ENCODE measurements at places on chromosomes 5 and 9.

DNA sequence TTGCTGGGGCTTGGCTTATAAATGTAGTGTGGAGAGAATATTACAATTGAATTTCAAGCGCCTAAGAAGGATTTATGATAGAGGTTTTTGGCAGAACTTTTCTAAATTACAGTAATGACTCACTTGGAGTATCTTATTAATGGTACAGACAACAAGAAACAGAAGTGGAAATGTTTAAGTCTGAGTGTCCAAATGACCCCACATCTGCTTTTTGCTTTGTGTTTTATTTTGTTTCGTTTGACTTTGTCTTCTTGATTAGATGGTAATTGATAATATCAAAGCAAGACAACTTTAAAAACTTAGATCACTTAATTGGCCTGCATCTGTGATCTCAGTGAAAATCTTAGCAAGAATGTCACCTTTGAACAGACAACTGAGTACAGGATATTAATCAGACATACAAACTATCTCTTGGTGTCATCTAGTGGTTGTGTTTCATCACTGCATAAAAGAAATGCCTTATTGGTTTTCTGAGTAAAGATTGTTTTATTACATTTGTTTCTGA lies 577.4 kb downstream of the ISL1 start:
- DNase-seq, result no peak

DNA sequence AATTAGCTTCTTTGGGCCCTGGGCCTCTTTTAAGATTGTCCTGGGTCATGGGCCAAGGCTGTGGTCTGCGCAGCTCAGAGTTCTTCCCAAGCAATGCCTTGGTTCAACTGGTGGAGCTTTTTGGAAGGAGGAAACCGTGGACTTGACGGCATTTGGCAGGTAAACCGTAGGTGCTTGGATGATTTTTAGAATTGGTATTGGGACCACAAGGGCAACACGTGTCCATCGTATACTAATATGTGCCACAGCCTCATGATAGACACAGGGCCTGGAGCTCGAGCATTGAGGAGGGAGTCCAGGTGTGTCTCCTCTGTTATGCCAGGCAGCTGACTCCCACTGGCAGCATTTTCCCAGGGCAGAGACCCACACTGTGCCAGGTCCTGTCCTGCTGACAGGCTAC lies 120.9 kb upstream of the PITX1 start:
- DNase-seq, result no peak

DNA sequence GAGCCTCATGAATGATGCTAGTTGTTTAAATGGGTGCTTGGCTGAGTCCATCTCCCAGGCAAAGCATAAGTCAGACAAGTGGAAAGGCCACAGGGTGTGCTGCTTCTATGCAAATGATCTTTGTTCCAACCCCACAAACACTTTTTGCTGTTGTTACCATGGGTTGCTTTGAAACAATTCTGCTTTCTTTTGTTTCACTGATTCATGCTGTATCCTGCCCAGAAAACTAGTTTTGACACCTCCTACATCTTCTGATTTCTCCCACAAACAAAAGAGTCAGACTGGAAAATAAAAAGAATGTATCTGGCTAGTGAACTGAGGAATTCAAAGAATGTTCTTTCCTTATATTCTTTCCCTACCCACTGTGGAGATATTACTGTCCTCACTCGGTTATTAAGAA lies 298.6 kb downstream of the DIRAS2 start:
- no peak for DNase-seq

DNA sequence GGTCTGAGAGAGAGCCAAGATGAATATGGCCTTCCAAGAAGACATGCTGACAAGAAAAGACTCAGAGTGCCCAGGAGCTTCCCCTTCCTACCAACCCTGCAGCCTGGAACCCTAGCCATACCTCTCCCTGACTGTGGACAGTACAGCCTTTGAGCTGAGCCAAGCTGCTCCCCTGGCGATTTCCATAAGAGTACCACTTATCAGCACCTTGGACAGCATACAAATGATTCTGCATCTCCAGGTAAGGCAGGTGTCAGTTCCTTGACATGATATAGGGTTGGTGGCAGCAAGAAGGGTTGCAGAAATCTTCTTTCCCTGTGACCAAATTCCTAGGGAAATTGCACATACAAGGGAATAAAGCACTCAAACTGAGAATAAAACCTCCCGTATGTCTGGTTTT lies 58.3 kb downstream of the MFAP3 start:
- no peak for DNase-seq

GRCh38 chr9:98538626-98539031 lies 170.1 kb downstream of the GABBR2 start:
- DNase-seq, result no peak

DNA sequence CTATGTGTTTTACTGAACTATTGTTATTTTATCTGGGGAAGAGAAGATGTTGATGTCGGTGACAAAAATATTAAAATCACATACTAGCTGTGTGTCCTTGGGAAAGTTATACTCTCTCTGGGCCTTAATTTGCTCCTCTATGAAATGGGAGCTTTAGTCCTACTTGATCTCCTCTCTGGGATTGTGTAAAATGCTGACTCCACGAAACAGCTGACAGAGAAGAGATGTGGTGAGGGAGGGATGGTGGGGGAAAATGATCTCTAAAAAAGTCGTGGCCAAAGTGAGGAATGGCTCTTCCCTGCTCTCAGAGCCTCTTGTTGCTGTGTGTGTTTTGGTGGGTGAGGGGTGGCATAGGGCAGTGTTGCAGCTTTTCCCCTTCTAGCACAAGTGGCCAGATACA lies 173.7 kb downstream of the MELK start:
- no peak for DNase-seq

DNA sequence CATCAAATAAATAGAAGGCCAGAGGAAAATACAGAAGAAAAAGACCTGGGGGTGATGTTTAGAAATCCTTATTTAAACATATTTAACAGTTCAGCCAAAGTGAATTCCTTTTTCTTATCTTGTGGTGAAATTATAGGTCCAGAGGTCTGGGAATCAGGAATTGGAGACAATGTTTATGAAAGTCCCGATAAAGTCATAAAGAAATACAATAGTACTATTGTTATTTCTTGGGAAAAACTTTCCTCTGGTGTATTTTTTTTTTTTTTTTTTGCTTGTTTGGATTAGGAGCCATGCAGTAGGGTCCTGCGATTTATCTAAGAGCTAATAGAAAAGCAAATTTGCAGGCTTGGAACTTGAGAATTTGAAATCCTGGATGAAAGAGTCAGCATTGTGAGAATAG lies 426 bp downstream of the C7 start:
- no peak for DNase-seq

- DNase-seq, result peak; percentile 67
Measured at GRCh38 chr5:57887851-57888621, 405.4 kb upstream of the ACTBL2 start.

DNA sequence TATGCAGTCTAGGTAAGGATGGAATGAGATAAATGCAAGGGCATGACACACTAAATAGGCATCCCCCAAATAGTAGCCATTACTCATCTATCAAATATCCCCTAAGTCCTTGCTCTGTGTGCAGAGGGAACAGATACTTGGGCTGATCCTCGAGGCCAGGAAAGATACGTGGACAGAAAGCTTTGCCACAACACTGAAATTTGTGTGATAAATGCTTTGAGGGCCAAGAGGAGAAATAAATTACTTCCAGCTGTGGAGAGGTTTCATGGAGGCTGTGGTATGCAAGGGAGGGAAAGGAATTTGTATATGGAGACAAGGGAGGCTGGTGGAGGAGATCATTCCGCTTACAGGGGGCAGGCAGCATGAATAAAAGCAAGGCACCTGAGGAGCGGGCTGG lies 18.5 kb downstream of the ATOX1 start:
- no peak for DNase-seq

DNA sequence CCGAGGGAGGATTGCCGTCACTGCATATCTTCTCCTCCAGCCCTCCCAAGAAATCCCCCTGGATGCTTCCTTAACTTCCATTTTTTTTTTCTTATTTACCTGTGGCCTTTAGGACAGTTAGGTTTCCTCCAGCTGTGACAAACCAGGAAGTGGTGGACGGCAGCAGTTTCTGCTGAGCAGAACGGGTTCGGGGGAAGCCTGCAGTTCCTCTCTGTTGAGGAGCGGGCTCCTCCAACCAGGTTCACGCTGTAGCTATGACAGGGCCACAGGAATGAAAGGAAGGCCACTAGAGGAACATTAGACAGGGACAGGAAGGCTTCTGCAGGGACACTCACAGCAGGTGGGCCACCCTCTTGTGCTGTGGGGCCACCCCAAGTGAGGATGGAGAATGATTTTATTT lies 76.7 kb upstream of the SYK start:
- DNase-seq, result no peak

DNA sequence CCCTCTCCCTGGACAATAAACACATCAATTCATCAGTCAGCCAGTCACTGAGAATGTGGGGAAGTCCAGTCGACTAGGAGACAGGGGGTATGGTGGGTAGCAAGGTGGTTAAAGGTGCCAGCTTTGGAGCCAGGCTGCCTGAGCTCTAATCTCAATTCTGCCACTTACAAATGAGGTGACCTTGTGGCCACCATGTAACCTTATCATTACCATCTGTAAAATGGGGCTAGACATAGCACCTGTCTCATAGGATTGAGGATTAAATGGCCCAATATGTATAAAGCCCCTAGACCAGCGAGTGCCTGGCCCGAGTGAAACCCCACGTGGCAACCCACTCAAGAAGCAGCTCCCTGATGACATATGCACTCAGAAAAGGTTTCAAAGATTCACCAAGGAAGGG lies 73.3 kb upstream of the TBC1D2 start:
- no peak for DNase-seq

GRCh38 chr5:133825631-133826289 lies 142.7 kb downstream of the C5orf15 start:
- no peak for DNase-seq

DNA sequence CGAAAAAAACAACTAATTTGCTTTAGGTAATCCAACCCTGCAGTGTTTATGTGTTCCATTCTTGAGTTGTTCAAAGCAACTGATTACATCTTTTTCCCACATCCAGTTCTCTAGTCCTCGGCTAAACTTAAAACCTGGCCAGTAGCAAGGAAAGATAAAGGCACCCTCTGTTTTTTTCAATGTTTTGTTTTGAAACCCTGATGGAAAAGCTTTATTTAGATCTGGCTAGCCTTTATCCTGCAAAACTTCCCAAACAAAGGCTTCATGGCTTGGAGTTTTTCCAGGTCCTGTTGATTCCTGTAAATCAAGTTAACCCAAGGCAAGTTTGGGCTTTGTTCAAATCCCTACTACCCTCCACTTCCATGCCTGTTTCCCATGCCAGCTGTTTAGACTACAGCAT lies 105.1 kb downstream of the CEMIP2 start:
- DNase-seq, result no peak

GRCh38 chr9:18124760-18125159 lies 349.2 kb upstream of the ADAMTSL1 start:
- no peak for DNase-seq

DNA sequence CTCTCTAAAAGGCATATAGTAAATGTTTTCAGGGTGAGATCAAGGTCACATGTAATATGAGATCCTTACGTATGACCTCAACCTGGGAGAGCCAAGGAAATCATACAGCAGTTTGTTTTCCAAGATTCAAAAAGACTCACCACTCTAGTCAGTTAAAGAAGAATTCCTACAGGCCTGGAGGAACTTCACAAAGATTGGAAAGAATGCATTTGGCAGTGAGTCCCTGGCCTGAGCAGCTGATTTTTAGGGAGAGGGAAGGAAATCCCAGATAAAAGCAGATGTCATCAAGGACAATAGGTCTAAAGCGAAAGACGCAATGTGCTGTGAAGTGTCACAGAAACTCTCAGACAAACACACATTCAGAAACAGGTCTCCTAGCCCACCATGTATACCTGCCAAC lies 424.0 kb upstream of the ZNF462 start:
- no peak for DNase-seq

DNA sequence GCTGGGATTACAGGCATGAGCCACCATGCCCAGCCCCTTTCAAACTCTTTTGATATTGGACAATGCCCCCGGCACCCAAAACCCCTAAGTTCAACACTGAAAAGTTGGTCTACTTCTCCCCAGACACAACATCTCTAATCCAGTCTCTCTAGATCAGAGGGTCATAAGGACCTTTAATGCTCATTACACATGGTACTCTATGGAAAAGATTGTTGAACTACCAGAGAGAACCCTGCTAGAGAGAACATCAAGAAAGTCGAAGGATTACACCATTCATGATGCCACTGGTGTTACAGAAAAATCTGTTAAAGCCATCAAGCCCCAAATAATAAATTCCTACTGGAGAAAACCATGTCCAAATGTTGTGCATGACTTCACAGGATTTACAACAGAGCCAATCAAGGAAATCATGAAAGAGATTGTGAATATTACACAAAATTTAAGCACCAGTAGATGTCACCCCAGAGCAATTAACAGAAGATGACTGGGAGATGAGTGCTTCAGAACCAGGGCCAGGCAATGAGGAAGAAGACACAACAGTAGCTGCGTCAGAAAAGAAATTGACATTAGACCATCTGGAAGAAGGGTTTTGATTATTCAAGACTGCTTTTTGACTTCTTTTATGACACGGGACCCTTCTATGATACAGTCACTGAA lies 28.3 kb upstream of the NIPAL4 start:
- DNase-seq, result peak; percentile 31

GRCh38 chr5:13956471-13956870 lies 12.0 kb upstream of the DNAH5 start:
- no peak for DNase-seq

- no peak for DNase-seq
Measured at GRCh38 chr9:34591917-34592866, 2.7 kb upstream of the CNTFR start.

- DNase-seq, result peak; percentile 55
Measured at GRCh38 chr9:109010746-109011145, 2.6 kb downstream of the CTNNAL1 start.

DNA sequence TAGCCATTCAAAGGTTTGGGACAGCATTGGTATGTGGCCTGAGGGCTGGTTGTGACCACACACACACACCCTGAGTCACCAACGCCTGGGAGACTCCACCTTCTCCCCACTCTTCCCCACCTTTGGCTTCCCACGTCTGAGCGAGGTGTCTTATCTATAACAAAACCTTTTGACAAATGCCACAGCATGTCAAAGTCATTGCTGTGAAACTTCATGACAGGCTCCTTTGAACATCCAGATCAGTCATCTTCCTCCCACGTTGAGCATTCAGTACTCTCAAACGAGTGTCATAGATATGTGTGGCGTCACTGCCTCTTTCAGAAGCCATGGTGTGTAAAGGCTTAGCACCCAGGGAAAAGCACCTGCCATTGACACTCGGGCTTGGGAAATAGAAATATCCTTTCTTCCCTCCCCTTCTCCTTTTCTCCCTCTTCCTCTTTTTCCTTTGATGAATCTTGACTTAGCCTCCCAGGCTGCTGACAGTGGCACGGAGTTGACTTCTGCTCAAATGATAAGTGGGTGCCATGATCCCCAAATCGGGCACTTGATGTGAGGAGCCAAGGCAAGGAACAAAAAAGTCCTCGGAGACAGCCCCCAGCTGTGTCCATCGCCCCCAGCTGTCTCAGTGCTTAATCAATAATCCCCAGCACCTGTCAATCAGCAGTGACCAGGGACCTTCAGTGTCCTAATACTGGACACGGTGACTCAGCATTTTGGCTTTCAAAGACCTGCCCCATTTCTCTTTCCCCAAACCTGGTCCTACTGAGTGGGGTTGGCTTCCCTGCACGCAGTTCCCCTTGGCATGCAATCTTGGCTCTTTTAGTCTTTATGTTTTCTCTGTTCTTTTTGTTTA lies 114.8 kb downstream of the FGF18 start:
- no peak for DNase-seq
